ENCODE measurements at places on chromosomes 12 and 14. TPM values are rescaled to one million over a fixed set of nuclear protein-coding genes. Genes with fewer than 3 reads are reported as not detected.

Gene NRXN3
- 10.2 TPM for total RNA-seq

Gene IL26
- not detected for total RNA-seq

Gene OTX2
- total RNA-seq: not detected

GRCh38 chr14:60655119-60655897, 6.0 kb upstream of the SIX1 start:
- DNase-seq: no peak

DNA sequence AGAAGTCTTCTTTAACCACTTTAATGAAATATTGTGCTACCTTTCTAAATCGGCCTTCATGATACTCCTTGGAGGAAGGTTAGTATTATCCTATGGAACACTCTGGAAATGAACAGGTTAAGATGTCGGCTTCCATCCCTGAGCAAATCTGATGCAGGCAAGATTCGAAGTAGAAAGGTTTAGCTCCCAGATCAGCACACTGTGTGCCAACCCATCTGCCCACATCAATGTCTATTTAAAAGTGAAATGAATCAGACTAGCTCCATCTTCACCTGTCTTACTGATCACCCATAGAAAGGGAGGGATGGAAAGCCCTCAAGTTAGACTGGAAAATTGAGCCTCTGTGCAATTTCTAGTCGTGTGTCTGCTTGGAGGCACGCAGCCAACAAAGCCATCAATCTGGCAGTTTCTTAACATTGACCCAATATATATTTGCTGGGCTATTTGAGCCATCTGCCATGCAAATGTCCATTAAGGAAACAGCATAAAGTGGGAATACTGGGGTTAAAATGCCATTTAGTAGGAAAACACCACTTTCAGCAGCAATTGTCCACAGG, 506.1 kb downstream of the RMST start:
- DNase-seq: no peak

- no peak for DNase-seq
These were observed 216.5 kb downstream of the PHLDA1 start for GRCh38 chr12:75814851-75815754.

Data from Peyer's patch (tissue), 4 donors.